ENCODE measurements at places on chromosomes 2 and 18.

GRCh38 chr2:156548413-156548812 is 112.2 kb downstream of the GPD2 start:
- DNase-seq: no peak

DNA sequence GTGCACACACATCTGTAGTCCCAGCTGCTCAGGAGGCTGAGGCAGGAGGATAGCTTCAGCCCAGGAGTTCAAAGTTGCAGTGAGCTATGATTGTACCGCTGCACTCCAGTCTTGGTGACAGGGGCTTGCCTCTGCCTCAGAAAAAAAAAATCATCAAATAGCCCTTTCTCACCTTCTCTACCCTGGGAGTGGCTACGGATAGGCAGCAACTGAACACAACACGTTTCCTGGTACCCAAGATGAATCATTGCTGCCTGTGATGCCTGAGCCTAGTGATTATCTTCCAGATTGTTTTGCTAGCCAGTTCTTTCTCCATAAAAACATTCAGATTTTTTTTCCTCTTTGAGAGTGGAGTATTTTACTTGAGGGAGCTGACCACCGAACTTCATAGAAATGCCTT is 13.5 kb downstream of the INPP4A start:
- DNase-seq: peak; percentile 57

GRCh38 chr2:28296904-28297303 is 95.8 kb upstream of the FOSL2 start:
- DNase-seq: peak; percentile 29

- DNase-seq: peak; percentile 66
Measured at GRCh38 chr2:172251231-172251630, 148.5 kb upstream of the DLX2 start.

DNA sequence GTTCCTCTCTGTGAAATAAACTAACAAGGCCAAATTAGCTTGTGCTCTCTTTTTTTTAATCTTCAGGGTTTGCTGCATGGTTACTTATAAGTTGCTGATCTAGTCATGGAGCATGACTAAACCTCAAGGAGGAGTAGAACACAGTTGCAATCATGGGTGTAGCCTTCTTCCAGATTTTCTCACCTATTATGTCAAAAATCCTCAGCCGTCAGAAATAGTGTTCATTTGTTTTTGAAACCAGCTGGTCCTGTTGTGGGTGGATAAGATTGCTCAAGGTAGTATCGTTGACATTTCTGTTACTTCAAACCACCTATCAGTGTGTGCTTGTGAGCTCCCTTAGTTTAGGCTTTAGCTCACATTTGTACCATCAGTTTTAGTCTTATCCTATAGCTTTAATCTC is 11.2 kb downstream of the RELCH start:
- DNase-seq: no peak

- DNase-seq: peak; percentile 16
Measured at GRCh38 chr2:209619782-209620181, 151.8 kb upstream of the UNC80 start.

DNA sequence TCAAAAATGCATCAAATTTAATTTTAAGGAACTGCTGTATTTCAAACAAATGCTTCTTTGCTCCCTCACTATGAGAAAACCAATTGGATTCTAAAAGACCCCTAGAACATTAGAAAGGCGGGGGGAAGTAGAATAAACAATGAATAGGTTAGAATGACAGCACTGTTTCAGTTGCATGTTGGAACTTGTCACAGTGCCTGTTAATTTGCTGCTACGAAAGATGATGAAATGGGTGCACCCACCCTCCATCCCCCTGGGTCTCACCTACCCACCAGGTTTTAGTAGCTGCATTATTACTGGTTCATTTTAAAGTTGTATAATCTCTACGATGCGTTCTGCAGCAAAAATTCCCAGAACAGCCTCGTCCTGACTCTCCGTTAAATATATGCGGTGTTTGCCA is 193.0 kb upstream of the COPS8 start:
- no peak for DNase-seq

- DNase-seq: no peak
Measured at GRCh38 chr2:71129902-71130151, 202 bp downstream of the MCEE start.

GRCh38 chr18:33821503-33821902 is 243.5 kb downstream of the ASXL3 start:
- DNase-seq: peak; percentile 58

- no peak for DNase-seq
Measured at GRCh38 chr2:56372071-56372656, 188.4 kb downstream of the CCDC85A start.

DNA sequence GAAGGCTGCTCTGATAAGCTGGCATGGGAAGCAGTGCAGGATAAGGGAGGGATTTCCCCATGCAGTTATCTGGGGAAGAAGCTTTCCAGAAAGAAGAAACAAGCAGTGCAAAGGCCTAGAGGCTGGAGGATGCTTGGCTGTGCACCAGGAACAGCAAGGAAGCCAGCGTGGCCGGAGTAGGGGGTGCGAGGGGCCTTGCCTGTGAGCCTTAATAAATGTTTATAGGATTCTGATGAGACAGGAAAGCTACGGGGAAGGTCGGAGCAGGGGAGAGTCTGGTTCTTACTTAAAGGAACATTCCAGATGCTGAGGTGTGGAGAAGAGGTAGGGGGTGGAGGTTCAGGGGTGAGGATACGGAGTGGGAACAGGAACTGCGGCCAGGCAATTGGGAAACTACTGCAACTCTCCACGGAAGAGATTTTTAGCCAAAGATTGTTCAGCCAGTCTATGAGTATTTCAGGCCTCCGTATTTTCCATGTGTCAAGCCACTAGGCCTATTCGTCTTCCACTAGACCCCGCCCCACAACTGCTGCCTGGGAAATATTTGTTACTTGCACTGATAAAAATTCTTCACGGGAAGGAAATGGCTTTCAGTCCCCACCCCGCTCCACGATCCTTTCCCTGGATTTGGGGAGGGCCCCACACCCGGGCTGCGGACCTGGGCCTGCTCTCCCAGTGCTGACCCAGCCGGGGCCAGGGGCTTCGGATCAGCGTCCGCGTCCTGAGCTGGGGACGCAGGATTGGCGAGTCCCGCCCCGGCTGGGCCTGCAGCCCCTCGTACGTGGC is 516 bp downstream of the EIF2AK2 start:
- peak; percentile 62 for DNase-seq

DNA sequence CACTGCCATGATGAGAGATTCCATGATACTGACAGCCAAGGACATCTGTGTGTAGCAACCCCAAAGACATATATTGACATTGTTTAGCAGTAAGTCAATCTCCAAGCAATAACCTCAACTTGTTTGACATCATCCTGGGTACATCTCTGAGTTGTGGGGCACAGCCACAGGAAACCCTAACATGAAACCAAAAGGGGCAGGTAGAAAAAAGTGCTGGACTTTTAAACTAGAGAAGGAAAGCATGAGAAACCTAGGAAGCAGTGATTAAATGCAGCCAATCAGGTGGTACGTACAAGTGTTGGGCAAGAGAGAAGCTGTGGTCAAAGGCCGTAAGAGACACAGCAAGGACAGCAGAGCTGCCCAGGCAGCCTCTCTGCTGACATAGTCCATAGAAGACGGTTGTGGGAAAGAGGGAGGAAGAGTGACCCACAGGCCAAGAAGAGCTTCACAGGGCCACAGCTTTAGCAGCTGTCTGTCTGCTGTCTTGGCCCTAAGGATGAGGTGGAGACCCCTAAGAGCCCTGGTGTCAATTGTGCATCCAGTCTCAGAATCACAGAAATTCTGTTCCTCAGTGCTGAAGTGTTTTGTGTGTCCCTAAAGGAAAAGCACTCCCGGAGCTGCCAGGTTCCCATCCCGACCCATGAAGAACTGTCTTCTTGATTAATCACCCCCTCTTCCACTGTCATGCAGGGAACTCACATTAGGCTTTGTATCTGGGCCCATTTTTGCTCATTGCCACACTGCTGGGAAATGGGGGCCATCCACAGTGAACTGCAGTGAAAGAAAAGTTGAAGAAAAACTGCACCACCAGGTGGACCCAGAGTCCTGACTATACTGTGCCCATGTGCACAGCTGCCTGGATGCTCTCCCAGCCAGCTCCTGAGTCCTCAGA is 25.4 kb upstream of the CHN1 start:
- DNase-seq: peak; percentile 57

- DNase-seq: no peak
Measured at GRCh38 chr2:24642351-24642750, 150.8 kb downstream of the PTRHD1 start.

- DNase-seq: no peak
Measured at GRCh38 chr2:8343031-8343430, 338.8 kb upstream of the ID2 start.

GRCh38 chr2:169300636-169301530 is 61.5 kb downstream of the LRP2 start:
- DNase-seq: no peak

GRCh38 chr18:11857177-11857887 is 6.1 kb downstream of the CHMP1B start:
- peak; percentile 99 for DNase-seq

- DNase-seq: peak; percentile 66
Measured at GRCh38 chr2:86441882-86442641, 891 bp downstream of the KDM3A start.

- DNase-seq: no peak
Measured at GRCh38 chr18:44321868-44322590, 358.7 kb upstream of the SETBP1 start.

DNA sequence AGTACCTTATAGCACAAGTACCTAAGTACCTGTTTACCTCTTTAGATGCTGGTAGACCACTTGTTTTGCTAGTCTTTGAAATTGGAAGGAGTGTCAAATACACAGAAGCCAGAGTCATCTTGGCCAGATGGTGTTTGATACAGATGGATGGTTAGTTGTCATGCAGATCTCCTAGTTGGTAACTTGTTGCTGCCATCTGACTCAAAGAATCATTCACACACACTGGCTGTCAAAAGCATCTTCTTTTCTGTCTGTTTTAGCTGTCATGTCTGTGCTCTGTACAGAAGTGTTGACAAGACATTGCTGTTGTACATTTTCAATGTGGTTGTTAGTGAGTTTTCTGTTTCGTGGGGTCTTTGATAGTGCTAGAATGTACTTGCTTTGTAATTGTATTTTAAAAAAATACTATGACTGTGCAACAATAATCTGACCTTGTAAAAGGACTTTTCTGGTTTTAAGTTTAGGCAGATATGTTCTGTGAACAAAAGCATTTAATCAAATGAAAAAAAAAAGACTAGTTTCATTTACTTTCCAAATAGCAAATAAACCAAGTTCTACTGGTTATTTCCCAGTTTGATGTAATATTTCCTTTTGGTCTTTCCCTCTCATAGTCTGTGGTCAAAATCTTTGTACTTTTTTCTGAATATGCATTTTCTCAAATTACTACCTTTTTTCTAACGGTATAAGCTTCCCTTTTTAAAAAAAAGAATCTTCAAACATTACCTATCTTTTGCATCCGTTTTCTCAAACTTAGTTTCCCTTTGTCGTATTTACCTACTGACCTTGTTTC is 39.9 kb downstream of the TANK start:
- DNase-seq: no peak

- DNase-seq: no peak
Measured at GRCh38 chr18:40437517-40437916, 1517.5 kb upstream of the PIK3C3 start.

GRCh38 chr18:8901019-8901418 is 195.7 kb downstream of the MTCL1 start:
- no peak for DNase-seq

GRCh38 chr18:59059140-59059539 is 80.5 kb upstream of the SEC11C start:
- no peak for DNase-seq

- no peak for DNase-seq
Measured at GRCh38 chr2:45728458-45728942, 77.0 kb downstream of the PRKCE start.

- peak; percentile 53 for DNase-seq
Measured at GRCh38 chr18:6616981-6617380, 112.5 kb upstream of the ARHGAP28 start.

DNA sequence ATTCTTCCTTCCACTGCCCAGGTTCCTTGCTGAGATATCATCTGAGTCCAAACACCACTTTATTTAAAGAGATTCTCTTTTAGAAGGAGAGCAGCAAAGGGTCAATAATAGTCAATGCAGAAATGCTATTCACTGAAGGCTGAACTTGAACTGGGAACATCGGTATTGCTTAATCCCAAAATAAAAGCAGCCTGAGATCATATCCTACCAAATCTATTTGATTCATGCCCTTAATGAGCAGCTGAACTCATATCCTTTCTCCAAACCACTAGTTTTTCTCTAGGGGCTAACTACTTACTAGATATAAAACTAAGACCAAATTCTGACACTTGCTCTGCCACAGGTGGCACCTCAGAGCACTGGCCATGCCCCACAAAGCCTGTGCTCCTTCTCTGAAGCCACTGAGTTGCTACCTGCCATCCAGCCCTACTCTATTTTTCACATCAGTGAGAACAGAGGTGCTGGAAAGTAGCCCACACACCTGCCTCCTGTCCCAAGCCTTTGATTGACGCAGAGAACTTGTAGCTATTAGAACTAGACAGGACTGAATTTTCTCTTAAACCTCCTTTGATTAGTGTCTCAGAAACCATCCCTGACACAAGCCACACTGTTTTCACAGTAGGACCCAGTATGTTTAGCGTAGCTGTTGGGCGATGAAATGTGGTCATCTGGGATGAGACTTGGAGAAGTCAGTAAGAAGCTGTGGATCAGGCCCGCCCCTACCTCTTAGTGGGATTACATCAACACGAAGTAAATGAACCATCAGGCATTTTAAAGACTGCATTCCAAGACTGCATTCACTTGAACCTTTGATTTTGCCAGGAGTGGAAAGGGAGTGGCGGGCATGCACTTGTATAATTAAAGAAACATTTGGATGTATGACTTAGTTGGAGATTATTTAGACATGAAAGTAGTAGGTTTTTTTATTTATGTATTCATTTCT is 124.3 kb downstream of the RBMS1 start:
- DNase-seq: peak; percentile 79

GRCh38 chr2:199770716-199771115 is 80.3 kb downstream of the FTCDNL1 start:
- DNase-seq: no peak

GRCh38 chr2:149421791-149422190 is 91.4 kb downstream of the LYPD6 start:
- no peak for DNase-seq

DNA sequence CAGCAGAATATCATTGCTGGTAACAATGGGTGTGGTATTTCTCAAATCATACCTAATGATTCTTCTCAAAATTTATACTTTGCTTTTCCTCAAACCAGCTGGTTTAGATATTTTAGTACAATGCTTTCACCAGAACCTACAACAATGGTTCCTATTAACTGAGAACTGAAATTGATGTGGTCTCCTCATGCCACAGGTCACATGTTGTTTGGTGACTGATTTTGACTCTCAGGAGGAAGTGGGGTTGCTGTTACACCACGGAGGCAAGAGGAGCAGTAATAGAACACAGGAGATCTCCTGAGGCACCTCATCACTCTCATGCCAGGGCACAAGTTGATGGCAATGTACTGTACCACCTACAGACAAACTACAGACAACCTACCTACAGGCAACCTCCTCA is 3.0 kb upstream of the CEP68 start:
- no peak for DNase-seq

DNA sequence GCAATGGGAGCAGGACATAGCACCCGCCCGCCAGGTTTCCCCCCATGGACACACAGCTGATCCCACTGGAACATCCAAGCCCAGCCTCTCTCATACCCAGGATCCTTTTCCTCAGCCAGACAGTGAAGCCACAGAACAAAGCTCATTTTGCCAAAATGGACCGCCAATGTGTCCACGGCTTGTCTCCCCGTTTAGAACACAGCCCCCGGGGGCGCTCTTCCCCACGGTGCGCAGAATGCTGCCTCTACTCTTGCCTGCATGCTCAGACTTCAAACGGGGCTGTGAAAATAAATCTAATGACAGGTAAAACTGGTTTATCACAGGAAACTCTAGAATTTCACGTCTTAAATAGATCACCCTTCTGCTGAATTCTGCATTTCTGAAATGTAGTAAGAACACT is 548.5 kb upstream of the ID2 start:
- no peak for DNase-seq

GRCh38 chr2:112730216-112730615 is 9.4 kb downstream of the NT5DC4 start:
- no peak for DNase-seq
